ENCODE measurements at places on chromosomes 6 and 20.

DNA sequence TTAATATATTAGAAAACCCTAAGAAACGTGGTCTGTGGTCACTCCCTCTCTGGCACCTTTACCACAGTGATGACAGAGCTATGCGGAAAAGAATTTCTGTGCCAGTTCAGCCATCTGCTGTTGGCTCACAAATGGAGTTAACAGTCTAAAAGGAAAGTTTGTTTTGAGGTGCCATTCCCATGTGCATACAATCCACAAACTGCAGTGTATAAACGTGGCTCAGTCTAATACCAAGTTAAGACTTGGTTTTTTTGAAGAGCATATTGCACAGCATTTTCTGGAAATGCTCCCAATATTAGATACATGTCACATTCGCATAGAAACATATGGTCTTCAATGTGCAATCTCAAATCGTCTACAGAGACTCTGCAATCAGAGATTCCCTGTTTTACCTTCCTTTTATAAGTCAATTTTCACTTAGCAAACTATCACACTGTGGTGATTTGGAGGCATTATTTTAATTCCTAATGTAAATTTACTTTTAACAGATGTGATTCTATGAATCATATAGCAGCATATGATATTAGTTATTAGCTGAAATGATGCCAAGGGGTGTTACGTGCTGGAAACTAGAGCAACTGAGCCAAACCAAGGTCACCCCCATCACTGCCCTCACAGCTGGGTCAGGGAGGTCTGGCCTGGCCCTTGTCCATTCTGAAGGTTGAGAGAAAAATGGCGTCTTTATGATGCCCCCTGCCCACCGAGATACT is 383.5 kb downstream of the PRKN start:
- DNase-seq, result no peak

GRCh38 chr6:19492636-19493405 is 344.3 kb upstream of the ID4 start:
- no peak for DNase-seq

- no peak for DNase-seq
These were observed 7.7 kb downstream of the ZHX3 start for GRCh38 chr20:41309817-41310216.

DNA sequence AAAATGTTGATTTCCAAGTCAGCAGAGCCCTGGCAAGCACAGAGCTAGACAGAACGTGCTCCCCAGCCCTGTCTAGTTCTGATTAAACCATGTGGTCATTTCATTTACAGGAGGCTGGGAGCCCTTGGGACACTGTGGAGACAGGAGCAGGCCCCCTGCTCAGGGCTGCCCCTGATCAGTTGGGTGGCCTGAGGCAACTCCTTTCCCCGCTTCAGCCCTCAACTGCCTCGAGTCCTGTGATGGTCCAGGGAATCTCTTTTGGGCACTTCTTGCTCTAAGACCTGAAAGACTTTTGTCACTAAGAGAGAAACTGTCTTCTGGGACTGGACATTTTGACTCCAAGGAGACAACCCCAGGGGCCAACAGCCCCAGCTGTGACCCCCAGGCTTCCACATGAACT is 13.5 kb downstream of the DYNLRB1 start:
- DNase-seq, result no peak

- DNase-seq, result no peak
These were observed 175.1 kb downstream of the PLCB4 start for GRCh38 chr20:9243986-9244385.

- DNase-seq, result no peak
These were observed 313.7 kb downstream of the FOXC1 start for GRCh38 chr6:1923449-1923848.

DNA sequence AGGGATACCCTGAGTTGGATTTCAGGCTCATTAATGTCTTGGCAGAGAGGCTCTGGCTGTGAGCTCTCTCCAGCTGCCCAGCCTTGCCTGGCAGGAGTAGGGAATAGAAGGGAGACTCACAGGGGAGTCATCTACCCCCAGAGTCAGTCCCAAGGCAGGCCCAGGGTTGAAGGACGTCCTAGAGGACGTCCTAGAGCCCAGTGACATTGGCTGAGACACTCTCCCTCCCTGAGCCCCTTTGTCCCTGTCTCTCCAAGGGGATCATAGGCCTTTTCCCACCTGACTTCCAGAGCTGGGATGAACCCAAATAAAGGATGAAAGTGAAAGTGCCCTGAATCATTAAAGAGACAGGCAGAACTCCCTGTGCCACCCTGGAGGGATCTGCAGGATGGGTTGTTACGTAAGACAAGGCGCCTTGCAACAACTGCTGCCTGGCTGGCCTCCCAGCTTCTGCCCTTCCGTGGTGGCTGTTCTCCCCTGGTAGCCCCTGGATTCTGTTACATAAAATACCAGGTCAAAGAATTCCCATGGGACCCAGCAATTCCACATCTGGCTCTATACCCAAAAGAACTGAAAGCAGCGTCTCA is 53.6 kb upstream of the SIRPA start:
- DNase-seq, result no peak

GRCh38 chr6:68641172-68641571 is 6.1 kb downstream of the ADGRB3 start:
- no peak for DNase-seq

- DNase-seq, result no peak
These were observed 100.8 kb downstream of the SYCP2 start for GRCh38 chr20:59832406-59833363.

GRCh38 chr6:89379281-89379680 is 26.8 kb upstream of the UBE2J1 start:
- DNase-seq, result no peak

DNA sequence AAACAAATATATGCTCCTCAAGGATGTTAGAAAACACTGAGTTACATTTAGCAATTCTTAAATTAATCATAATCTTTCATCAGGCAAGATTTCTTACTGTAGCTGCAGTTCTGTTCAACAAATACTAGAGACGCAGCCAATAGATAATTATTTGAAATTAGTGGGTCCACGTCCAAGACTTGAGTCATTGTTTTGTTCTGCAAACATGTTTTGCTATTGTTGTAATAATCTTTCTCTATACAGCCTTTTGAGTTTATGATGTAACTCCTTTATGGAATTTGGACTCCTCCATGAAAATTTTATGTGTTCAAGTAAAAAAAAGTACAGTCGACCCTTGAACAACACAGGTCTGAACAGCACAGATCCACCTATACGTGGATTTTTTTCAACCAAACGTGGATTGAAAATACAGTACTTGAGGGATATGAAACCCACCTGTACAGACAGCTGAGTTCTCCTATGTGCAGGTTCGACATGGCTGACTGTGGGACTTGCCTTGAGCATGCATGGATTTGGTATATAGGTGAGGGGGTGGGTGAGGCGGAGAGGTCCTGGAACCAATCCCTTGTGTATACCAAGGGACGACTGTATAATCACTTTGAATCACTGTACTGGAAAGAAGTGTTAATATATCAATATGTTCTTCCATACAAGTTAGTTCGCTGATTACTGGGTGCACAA is 41.3 kb upstream of the SLC22A16 start:
- no peak for DNase-seq

GRCh38 chr6:63440057-63440456 is 120.3 kb upstream of the LGSN start:
- no peak for DNase-seq

GRCh38 chr20:2237059-2237458 is 58.7 kb upstream of the TGM3 start:
- no peak for DNase-seq

DNA sequence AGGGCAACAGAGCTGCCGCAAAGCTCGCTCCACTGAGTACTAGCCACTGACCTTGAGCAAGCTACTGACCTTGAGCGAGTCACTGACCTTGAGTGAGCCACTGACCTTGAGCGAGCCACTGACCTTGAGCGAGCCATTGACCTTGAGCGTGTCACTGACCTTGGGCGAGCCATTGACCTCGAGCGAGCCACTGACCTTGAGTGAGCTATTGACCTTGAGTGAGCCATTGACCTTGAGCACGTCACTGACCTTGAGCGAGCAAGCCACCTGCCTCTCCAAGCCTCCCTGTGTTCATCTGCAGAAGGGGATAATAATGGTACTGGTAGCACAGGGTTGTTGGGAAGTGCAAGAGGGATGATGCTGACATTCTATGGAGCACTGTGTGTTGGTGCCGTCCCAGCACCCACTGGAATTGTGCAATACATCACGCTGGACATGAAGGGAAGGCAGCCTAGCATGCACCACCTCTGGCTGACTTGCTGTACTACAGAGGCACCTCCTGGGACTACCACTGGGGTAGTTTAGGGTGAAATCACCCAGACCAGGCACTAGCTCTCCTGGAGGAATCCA is 60.2 kb downstream of the CTCFL start:
- DNase-seq, result no peak

DNA sequence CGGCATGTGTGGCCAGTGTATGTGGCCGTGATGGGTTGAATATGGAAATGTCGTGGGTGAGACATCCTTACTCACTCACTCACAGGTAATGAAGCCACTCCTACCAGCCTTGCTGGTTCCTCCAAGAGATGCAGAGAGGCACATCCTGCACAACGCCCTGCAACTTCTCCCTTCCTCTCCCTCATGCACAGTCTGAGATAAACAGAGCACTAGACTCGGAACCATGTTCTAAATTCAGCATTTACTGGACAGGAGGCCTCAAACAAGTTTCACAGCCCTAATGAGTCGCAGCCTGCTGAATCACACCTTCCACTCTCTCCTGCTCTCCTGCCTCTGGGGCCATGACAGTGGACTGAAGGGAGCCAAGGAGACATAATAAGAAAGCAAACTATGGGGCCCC is 91.2 kb downstream of the ISM1 start:
- no peak for DNase-seq

DNA sequence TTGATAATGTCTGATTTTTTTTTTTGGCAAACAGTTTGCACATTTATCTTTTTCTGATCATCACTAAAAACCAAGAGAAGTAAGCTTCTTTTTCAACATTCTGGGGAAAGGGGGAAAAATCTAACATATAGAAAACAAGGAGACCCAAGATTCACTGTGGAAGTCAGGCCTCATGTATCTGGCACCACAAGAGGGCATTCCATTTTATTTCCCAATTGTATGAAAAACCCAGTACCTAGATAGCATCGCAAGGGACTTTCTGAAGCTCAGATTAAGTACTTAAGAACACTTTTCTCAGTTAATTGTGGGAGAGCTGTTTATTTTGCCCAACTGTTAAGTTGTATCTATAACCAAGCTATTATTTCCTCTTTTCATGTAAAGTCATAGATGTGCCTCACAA is 152.9 kb downstream of the KLHL32 start:
- DNase-seq, result no peak

- no peak for DNase-seq
These were observed 7.5 kb downstream of the FAM110A start for GRCh38 chr20:840858-841567.

DNA sequence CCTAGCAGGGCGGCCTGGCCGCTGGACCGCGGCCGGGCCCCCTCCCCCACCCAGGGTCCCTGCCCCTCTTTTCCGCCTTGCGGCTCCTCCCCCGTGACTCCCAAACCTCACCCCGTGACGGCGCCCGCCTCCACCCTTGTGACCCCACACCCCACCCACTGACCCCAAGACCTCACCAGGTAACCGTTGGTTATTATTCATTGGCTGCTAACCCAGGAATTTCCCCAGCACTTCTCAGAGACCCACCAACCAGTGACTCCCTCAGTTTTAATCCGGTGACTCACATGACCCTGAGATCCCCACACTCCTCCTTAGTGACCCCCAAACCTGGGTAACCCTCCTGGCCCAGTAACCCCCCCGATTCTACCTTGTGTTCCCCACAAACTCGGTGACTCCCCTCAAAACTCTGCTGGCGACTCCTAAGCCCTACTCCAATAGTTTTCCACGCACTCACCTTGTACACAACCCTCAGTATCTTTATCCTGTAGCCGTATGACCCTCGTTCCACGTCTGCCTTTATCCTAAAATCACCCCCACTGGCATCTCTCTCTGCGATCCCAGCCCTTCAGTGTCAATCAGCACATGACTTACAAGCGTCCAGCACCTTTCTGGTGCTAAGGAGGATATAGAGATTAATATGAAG is 534 bp downstream of the ZNF76 start:
- no peak for DNase-seq

DNA sequence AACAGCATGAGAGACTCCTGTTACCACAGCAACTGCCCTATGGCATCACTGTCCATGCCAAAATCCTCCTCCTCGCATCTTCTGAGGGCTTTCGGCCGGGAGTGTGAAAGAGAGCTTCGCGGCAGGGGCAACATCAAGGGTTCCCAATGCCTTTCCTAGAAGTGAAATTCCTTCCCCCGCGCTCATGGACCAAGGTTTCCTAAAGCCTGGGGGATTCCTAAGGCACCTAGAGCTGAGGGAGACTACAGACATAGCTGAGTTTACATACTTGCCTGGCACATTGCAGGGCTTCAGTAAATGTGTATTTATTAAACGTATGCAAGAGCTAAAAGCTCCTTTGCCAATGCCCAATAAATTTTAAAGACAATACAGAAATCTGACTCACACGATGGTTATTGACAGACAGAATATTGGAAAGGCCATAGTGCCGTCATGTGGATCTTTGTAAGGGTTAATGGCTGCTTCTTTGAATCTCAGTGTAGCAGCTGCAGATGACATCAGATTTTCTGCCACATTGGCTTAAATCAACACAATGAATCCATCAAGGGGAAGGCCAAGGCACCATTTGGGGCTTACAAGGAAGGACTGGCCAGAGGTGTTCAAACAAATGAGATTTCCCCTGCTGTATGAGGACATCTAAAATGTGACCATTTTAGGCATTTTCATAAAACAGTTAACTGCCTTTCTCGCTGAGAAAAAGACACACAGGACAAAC is 281.2 kb upstream of the JARID2 start:
- no peak for DNase-seq

- DNase-seq, result no peak
These were observed 30.9 kb downstream of the FAXC start for GRCh38 chr6:99318566-99318965.

DNA sequence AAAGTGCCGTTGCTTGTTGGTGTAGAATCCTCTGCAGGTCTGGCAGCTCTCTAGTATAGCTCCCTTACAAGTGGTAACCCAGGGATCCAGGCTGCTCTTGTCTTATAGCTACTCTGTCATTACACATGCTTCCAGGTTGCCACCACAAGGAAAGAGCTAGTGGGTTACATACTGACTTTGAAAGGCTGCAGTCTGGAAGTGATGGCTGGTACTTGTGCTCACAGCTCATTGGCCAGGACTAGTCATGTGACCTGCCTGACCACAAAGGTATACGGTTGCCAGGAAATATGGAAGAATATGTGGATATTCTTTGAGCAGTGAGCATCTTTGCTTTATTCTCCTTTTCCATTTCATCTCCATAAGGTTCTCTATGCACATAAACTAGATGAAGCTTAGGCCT is 46.0 kb downstream of the RREB1 start:
- DNase-seq, result no peak
